ENCODE measurements at places on chromosomes 11 and 22.
A peak's percentile ranks its signal among the peaks of the same experiment; 100 is the strongest.

GRCh38 chr11:69654660-69655478, 13.9 kb downstream of the CCND1 start:
- peak; percentile 26 for DNase-seq

- peak; percentile 51 for DNase-seq
Measured at GRCh38 chr11:64152841-64153691, 12.8 kb downstream of the MACROD1 start.

DNA sequence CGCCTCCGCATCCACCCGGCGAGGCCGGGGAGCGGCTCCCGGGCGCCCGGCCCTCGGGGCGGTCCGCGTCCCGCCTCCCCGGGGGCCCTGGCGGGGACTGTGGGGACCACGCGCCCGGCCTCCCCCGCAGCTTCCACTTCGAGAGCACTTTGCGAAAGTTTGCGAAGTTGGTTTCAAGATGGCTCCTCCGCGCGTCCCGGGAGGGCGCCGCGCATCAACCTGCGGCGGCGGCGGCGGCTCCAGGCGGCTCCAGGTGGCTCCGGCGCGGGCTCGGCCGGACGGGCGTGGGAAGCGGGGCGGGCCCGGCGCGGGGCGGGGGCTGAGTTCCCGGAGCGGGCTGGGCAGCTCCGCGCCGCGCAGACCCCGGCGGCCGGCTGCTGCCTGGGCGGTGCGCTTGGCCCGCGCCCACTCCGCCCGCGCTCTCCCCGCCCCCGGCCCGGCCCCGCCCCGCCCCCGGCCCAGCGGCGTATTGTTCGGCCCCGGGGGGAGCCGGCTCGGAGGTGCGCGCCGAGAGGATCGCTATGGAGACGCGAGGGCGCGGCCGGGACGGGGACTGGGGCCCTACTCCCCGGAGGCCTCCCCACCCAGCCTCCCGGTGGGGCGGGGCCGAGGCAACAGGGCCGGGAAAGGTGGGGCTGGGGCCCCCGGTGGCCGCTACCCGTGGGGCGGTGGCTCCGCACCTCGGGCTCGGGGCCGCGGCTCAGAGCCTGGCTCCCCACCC, at the start of gene CELSR1:
CELSR1 (minus strand) TSS at position 396 of the 721 bp plus-strand sequence. CDS start 450 bp downstream, outside the sequence.
- peak; percentile 55 for DNase-seq

DNA sequence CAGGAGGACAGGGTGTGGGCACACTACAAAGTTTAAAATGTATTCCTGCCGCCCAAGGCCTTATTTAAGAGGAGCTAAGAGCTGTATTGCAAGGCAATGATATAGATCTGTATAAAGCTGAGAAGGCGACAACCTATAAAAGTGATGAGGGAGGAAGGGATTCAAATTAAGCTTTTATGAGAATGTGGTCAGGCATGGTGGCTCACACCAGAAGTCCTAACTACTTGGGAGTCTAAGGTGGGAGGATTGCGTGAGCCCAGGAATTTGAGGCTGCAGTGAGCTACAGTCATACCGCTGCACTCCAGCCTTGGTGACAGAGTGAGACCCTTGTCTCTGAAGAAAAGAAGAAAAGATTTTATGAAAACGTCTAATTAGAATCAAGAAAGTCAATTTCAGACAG, 9.7 kb upstream of the GLB1L3 start:
- DNase-seq: no peak
